Stimulated activated CD4-positive, alpha-beta T cell treated with anti-CD3 and anti-CD28 coated beads, Interleukin-12 subunit alpha, Interleukin-12 subunit beta, amount 100 ng/mL, for 24 hours (primary cell): ENCODE measurements at places on chromosomes 5 and 9.

GRCh38 chr5:76332611-76333205 is 70.4 kb upstream of the IQGAP2 start:
- DNase-seq = no peak

DNA sequence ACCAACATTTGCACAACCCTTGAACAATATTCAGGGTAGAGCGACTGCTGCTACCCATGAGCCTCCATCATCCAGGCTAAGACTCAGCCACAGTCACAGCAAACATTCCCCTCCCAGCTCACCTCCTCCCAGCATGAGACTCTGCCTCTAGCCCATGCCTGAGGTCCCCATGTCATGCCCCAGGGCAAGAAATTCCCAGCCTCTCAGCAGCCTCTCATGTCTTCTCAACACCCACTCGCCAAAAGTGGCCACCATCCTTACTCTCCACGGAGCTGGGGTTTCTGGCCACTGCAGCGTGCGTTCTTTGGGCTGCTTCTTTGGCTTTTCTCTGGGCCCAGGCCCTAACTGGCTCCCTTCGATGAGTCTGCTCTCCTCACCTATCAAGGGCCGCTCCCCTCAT is 82.2 kb downstream of the NSUN2 start:
- DNase-seq = no peak

GRCh38 chr9:109880276-109881169 is 100.5 kb downstream of the PALM2AKAP2 start:
- no peak for DNase-seq

DNA sequence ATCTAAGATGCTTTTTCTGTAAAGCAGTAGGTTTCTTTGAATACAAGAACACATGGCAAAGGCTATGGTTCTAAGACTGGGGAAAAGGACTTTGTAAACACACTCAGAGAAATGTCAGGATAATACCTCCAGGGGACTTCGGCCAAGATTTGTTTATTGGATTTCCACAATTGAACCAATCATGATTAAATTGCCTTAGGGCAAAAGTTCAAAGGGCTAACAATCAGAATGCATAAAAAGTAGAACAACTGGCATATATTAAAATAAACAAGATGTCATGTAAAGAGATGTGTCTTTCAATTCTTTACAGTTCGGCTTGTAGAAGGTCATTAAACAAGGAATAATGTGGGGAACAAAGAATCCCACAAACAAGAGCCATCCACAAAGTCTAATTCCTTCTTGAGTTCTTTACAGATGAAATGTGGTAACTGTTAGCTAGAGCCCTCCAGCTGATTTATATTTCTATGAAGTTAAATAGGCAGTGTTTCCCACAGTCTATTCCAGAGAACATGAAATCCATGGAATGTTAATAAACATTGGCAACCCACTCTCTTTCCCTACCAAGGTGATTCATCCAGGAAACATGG is 565.5 kb downstream of the ZNF608 start:
- no peak for DNase-seq

DNA sequence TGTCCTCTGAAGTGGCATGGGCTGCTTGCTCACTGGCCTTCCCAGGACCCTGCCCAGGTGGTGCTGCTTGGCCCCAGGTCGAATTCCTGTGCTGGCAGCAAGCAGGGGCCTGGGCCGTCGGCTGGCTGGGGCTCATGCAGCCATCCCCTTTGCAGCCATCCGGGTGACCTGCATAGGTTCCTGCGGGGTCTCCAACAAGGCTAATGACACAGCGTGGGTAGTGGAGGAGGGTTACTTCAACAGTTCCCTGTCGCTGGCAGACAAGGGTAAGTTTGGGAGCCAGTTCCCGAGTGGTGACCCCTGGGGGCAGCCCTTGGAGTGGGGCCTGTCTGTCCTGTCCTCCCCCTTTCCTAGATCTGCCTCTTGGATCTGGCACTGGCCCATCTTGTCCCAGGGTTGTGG is 6.1 kb upstream of the EHMT1 start:
- no peak for DNase-seq

- DNase-seq = no peak
Measured at GRCh38 chr5:75654693-75655295, 43.5 kb downstream of the ANKDD1B start.

DNA sequence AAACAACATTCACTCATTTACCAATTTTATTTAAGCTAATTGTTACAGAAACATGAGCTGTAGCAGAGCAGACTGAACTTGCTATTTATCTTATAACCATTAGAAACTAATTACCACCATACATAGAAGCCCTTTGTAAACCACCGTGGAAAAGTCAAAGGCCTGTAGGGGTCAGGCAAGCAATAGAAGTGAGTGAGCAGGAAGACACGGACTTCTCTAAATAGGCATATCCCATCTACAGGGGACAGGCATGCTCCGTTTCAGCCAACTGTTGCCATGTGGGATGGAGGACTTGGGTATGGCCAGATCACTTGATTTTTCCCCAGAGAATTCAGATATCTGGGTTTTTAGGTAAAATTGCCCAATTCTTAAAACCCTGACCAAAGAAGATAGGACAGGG is 44.8 kb downstream of the PRRC1 start:
- no peak for DNase-seq

GRCh38 chr5:65066387-65067146 is 297.8 kb downstream of the CWC27 start:
- no peak for DNase-seq

- no peak for DNase-seq
Measured at GRCh38 chr5:134511796-134512660, 13.4 kb upstream of the JADE2 start.

DNA sequence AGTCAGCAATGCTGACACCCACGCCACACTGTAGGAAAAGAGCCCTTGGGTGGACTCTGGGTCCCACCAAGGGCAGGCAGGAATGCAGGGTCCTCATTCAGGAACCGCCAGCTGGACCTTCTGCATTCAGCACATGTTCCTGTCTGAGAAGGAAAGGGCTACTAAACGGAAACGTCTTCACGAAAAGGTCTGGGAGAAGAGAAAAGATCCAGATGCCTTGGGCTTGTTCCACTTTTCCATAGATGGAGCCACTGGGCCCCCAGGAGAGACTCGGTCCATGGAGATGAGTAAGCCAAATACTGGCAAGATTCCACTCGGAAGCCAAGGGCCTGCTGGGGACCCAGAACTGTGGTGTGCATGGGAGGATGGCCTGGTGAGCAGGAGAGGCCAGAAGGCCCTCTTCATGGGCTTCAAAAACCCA is 38.4 kb downstream of the LHFPL2 start:
- DNase-seq = no peak

DNA sequence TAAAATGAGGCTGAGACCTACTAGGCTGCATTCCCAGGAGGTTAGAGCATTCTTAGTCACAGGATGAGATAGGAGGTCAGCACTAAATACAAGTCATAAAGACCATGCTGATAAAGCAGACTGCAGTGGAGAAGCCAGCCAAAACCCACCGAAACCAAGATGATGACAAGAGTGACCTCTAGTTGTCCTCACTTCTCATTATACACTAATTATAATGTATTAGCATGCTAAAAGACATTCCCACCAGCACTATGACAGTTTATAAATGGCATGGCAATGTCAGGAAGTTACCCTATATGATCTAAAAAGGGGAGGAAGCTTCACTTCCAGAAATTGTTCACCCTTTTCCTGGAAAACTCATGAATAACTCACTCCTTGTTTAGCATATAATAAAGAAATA is 88.6 kb downstream of the PLPPR1 start:
- no peak for DNase-seq

DNA sequence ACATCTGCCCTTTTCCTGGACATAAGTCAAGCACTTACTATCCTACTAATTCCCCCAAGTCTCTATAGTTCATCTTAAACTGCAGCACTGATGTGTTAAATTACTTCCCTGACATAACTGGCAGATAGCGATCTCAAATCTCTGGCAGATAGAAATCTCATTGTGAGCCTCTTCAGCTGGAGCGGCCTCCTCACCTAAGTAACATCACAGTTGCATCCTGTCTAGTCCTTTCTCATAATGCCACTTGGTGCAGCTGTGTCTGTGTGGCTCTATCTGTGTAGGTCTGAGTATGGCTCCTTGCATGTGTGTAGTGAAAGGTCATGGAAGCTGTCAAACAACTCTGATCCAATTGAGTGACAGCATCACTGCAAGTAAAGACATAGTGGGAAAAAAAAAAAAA is 53.6 kb upstream of the FST start:
- no peak for DNase-seq

DNA sequence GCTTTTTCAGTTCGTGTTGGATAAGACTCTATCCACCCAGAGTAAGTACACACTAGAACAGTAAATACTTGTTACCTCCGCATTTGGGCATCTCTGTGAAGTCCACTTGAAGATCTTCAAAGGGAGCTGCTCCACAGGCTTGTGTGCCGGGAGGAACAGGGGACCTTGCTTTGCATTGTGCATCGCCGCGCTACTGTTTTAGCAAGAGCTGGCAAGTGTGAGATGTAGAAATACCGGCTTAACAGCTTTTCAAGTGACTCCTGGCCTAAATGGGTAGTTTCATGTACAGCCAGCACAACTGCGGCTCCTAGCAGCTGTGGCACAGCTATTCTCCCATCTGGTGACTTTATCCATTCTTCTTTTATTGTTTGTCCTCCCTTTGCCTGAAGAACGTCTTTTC is 8.4 kb upstream of the ZNF354C start:
- no peak for DNase-seq

DNA sequence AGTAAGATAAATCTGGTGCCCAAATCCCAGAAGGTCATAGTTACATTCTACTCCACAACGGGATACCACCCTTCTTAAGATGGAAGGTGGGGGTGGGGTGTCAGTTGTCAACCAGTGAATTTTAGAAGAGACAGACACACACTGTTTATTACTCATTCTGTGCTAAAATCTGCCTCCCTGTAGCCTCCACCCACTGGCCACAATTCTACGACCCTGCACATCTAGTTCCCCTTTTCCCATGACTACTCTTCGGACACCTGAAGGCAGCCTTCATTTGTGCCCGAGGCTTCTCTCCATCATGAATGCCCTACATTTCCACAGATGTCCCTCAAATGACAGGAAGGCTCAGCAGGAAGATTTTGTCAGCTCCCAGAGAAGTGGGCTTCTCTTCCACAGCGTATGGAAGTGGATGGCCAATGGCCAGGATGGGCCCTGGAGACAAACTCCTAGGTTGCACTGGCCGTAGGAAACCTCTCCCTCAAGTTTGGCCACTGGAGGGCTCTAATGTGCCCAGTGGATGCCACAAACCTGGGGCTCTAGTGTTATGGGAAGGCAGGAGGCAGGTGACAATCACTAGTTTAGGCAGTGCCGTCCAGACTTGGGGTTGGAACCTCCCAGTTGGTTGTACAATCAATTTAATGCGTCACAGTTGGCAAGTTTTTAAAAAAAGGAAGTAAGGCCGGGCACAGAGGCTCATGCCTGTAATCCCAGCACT is 46.6 kb downstream of the PTPN3 start:
- DNase-seq = no peak

DNA sequence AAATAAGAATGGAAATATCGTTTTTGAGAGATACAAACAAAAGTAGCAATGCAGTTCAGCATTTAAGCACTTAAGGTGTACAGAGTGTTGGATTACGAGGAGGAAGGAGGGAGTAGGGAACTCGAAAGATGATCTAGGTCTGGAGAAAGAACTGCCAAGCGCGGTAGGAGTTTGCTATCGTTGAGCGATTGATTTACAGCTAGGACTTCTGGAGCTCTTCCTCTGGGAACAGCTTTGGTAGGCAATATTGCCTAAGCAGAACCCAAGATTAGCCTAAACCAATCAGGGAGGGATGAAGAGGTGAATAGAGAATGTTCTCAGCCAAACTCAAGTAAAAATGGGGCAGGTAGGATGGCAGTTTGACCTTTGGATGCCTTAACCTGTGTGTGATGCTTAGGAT is 965 bp downstream of the CLTA start:
- no peak for DNase-seq
